ENCODE measurements at places on chromosomes 1 and 21.

DNA sequence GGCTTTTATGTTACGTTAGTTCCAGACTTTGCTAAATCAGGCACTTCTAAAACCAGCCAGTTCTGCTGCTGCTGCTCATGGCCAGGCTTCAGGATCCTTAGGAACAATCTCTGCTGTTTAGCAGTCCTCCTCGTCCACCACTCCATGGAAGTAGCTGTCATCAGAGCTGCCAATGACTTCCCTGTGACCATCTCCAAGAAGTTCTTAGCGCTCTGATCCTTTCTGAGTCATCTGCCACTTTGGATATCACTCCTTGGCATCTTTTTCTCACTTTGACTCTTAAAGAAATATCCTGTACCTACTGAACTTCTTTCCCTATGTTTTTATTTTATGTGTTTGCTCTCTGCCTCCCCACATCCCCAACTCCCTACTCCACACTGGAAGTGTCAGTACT lies 14.7 kb upstream of the IRF2BP2 start:
- DNase-seq: no peak

DNA sequence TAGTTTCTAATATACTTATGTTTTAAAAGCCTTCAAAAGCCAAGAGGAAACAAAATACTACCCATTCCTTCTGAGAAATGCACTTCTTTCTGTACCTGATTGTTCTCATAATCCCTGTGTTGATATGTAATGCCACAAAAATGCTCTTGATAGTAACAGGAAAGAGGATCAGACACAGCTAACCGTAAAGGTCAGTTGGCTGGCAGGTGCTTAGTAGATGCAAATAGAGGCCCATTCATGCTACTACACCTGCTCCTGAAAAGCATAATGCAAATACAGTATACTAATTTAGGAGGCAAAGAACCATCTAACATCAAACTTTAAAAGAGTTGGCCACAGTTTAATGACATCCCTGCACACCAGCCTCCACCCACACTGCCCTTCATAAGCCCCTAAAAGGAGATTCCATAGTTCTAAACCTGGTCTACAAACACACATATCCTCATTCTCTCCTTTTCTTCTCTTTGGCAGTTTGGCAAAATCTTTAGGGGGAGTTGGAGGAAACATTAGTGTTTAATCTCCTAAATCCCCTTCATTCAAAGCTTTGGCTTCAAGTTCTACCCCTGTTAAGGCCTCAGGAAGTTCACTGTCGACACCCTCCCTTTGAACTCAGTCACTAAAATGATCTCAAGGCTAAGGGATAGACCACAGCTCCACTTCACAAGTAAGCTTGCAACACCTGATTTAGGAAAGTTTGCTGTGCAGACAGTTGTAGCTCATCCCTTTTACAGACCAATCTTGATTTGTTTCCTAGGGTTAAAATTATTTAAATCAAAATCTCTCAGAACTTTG lies 2.9 kb upstream of the CD46 start:
- DNase-seq: no peak

- DNase-seq: no peak
Measured at GRCh38 chr1:231829332-231829731, 202.7 kb downstream of the DISC1 start.

GRCh38 chr1:56967900-56968832 lies 2.4 kb upstream of the C8B start:
- DNase-seq: no peak

- no peak for DNase-seq
Measured at GRCh38 chr1:184146202-184146601, 94.7 kb downstream of the TSEN15 start.

DNA sequence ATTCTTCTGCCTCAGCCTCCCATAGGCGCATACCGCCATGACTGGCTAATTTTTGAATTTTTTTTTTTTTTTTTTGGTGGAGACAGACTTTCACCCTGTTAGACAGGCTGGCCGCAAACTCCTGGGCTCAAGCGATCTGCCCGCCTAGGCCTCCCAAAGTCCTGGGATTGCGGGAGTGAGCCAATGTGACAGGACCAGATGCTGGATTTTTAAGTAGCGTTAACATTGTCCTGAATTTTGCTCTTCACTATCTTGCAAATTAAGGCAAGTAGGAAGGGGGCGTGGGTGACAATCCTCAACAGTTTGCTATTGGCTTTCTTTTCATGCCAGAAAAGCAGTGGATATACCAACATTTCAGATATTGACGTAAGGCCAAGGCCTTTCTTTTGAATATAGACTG lies 49.7 kb upstream of the TSNAX start:
- no peak for DNase-seq

DNA sequence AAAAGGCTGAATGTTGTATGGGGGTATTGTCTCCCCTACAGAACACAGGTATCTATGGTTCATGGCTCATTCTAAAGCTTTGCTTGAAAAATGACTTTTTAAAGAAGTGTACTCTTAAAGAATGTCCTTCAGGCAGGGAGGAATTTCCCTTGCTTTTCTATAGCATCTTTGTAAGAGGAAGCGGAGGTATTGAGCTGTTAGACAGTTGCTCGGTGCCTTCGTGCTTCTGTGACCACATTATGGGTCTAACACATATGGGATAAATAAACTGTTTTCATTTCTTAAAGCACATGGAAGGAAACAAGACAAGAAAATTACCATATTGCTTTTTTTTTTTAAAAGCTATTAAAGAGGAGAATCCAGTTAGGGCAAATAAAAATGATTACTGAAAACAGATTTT lies 182.9 kb downstream of the NTNG1 start:
- no peak for DNase-seq

- no peak for DNase-seq
Measured at GRCh38 chr1:202709276-202710041, 795 bp downstream of the SYT2 start.

GRCh38 chr1:248416226-248416625 lies 13.4 kb downstream of the OR2T1 start:
- no peak for DNase-seq

DNA sequence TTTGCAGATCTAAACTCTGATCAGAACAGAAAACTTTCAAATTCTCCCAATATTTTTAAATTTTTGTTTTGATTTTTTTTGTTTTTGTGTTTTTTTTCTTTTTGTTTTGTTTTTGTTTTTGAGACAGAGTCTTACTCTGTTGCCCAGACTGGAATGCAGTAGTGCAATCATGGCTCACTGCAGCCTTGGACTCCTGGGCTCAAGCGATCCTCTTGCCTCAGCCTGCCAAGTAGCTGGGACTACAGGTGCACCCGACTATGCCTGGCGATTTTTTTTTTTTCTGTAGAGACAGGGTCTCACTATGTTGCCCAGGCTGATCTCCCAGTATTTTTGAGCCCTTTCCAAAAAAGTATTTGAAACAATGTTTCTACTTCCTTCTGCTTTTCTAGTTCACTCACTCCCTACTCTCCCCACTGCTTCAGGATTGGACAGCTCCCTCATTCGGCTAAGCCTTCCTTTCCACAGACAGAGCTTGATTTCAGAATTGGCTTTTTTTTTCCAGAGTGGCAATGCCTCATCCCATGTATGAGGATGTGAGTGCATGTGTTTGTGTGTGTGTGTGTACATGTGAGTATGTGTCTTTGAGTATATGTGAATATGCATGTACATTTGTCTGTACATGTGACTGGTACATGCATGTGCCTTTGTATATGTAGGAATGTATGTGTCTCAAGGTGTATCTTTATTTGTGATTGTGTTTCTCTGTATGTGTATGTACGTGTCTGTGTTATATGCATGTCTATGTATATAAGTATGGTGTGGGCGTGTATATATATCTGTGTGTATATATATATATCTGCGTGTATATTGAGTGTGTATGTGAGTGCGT lies 11.9 kb downstream of the LHX4 start:
- no peak for DNase-seq

DNA sequence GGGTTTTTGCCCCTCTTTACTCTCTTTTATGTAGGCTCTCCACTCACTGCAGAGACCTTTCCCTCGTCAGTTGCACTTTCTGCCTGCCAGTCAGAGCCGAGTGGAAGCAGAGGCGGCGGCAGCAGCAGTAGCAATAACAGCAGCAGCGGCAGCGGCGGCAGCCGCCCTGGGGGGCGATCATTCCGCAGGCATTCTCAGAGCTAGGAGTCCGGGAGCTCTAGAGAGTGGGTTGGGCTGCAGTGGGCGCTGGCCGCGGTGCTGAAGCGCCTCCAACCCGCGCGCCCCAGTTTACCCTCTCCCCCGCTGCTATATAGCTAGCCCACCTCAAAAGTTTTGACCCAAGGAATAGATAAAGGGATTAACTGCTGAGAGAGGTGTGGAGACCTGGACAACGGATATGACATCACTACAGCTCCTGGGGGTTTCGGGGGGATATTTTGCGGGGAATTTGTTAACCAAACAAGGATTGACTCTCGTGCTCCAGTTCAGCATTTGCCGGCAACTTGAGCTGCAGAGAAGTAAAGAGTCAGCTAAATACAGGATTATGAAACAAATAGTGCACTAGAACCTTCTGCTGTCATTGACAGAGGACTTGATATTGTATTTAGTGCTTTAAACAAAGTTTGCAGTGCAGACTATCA lies at the start of gene OLFM3:
OLFM3 (minus strand) TSS at position 102 of the 641 bp plus-strand sequence.
- no peak for DNase-seq

DNA sequence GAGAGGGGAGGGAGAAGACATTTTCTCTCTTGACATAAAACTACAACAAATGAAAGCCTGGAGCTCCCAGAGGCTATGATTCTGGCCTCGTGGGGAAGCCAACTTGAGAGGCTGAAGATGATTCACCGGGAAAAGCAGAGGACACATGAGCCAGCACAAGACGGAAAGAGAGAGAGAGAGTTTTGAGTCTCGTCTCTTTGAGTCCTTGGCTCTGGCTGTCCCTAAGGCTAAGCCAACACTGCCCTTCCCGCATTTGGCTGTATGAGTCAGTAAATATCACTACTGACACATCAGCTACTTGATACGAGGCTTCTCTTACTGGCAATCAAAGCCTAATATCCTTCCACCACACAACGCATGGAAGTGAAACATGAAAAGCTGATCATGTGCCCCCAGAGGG lies 95.5 kb downstream of the GRIK3 start:
- DNase-seq: no peak

DNA sequence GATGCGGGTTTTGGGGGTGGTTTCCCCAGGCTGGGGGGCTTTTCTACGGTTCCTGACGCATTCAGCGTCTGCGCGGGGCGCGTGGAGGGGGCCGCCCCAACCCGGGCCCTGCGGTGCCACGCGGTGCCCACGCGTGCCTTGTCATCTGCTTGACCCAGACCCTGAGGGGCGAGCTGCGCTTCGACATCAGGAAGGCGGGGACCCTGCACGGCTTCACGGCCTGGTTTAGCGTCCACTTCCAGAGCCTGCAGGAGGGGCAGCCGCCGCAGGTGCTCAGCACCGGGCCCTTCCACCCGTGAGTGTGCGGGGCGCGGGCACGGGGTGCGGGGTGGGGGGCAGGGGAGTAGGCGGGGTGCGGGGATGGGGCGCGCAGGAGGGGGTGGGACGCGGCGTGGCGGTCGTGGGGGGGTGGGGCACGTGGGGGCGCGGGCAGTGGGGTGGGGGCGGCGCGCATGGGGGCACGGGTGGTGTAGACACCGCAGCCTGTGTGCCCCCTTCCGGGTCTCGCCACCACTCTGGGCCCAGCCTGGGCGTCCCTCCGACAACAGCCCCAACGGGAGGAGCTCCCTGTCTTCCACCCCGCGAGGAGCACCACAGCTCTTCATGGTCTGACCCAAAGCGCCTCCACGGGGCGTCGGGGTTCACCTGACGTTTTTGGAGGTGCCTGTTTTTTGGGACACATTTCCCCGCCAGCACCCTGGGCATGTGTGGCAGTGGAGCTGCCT lies 26.3 kb downstream of the PRMT2 start:
- DNase-seq: no peak

- DNase-seq: no peak
Measured at GRCh38 chr1:187032316-187032981, 203.7 kb downstream of the PLA2G4A start.

- peak; percentile 76 for DNase-seq
Measured at GRCh38 chr1:185317034-185317885, at the start of gene IVNS1ABP. IVNS1ABP (minus strand) TSS chr1:185317243; CDS start chr1:185309493, 7,750 bp downstream.

DNA sequence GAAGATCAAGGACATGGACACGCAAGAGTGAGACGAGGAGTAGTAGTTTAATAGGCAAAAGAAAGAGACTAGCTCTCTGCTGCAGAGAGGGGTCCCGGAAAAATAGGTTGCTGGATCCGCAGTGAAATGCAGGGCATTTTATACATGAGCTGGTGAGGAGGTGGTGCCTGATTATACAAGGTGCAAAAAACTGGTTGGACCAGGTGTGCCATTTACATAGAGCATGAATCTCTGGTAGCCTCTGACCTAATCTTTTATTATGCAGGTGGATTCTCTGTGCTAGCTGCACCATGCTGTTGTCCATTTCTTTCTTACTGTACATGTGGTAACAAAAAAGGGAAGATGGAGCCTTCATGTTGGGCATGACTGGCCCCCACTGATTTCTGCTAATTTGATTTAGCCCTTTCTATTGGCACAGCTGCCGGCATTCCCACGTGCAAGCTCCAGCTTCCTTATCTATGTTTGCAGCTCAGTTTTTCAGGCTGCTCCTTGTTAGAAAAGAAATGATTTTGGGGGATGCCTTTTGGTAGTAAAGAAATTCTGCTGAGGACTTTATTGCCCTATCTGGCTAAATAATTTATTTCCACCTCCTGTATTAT lies 548.1 kb downstream of the BRINP3 start:
- DNase-seq: no peak

DNA sequence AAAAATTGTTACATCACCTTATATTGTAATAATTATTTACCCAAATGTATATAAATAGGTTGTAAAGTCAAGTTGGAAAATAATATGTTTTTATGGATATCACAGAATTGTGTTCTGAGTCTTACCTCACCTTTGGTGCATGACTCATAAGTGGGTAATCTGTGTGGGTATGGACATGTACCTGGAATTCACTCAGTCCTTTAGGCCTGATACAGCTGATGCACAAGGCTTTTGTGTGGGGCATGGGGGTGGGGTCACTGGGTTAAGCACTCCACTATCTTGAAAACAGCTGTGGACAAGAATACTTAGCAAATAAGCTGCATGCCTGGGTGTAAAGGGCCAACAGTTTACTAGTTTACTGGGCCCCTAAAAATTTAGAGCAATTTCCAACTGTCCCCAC lies 34.4 kb downstream of the INKA2 start:
- DNase-seq: no peak

- DNase-seq: no peak
Measured at GRCh38 chr1:20640183-20640597, 6.9 kb downstream of the PINK1 start.

DNA sequence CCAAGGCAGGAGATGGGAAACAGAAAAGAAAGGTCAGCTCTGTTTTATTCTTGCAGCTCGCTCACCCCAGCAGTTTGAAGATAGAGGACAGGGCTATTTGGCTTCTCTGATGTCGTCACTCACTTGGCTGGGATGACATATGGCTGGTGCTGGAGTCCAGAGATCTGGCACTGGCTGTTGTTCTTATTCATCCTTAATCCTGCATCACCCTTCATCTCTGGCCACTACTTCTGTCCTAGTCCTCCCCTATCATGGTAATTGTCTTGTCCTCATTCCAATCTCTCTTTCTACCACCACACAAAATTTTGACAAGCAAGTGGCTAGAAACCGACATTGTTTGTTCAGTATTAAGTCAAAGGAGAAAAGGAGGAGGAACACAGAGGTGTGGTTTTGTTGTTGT lies 103.8 kb upstream of the PDE4B start:
- no peak for DNase-seq

- DNase-seq: no peak
Measured at GRCh38 chr1:72557446-72558049, 275.2 kb upstream of the NEGR1 start.

GRCh38 chr1:15525050-15526020 lies 1.3 kb upstream of the DNAJC16 start:
- DNase-seq: no peak

- peak; percentile 35 for DNase-seq
Measured at GRCh38 chr21:42913476-42913875, 12.0 kb downstream of the ERVH48-1 start.

- no peak for DNase-seq
Measured at GRCh38 chr1:231534703-231535159, 6.3 kb downstream of the TSNAX start.
